ENCODE measurements at places on chromosomes 6 and 20. TPM values are rescaled to one million over a fixed set of nuclear protein-coding genes. Genes with fewer than 3 reads are reported as not detected.
A peak's percentile ranks its signal among the peaks of the same experiment; 100 is the strongest.

DEF6 gene
- total RNA-seq = 0.87 TPM

PKIB gene
- not detected for total RNA-seq

HCRTR2 gene
- total RNA-seq = not detected

DNA sequence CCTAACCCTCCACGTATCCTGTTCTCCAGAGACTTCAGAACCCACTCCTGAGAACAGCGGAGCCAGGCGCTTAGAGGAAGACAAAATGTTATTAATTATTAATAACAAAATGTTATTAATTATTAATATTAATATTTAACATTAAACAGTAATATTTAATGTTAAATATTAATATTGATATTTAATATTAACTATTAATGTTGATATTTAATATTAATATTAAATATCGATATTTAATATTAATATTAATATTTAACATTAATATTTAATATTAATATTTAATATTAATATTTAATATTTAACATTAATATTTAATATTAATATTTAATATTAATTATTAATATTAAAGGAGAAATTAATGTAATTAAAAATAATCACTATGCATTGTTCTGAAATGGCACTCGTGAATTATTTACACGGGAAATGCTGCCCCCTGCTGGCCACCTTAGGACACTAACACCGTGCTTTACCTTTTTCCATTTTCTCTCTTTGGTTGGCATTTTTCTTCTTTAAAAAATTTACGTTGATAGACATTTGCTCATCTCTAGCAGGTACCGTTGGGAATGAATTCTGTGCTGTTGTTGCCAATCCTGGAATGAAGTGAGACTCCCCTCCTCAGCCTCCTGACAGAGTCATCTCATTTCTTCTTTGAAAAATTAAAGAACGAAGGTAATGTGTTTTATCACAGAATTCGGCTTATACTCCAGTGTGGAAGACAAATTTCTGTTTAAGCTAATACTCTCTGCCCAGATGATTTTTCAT is 7.5 kb upstream of the GGTLC1 start:
- DNase-seq = peak; percentile 36

PGC gene
- total RNA-seq = not detected

GRCh38 chr6:46525583-46525982 is 34.3 kb upstream of the RCAN2 start:
- DNase-seq = no peak

TSBP1 gene
- not detected for total RNA-seq

DNA sequence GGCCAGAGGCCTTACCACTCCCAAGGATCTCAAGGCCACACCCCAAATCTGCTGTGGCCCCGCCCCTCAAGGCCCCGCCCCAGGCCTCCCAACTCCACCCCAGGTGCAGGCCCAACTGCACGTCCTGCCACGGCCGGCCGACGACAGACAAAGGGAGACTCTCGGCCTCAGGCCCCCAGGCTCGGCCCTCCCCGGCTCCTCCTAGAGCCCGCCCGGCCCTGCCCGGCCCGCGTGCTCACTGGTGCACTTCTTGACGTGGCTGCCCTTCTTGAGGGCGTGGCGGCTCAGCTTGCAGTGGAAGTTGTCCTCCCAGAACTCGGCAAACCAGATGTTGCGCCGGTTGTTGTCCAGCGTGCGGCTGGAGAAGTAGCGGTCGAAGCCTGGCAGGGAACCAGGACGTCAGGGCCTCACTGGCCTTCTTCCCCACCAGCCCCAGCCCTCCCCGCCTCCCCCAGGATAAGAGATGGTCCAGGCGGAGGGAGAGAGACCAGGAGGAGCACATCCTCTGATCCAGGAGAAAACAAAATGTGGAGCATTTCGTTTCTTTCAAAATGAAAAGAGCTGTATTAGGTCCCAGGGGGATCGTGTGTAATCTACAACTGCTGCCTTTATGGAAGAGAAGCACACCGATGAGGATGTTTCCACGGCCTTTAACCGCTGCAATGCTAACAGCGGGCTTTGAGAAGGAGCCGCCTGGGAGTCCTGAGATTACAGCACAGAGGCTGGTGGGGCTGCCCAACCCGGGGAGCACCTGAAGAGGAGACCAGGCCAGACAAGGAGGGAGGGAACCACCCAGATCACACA is 89.4 kb downstream of the GRM4 start:
- peak; percentile 79 for DNase-seq

MAFB gene
- 13.9 TPM for total RNA-seq

- DNase-seq = peak; percentile 6
These were observed 17.6 kb downstream of the NTSR1 start for GRCh38 chr20:62726276-62726675.

GRCh38 chr6:39902136-39902535 is 32.1 kb downstream of the MOCS1 start:
- no peak for DNase-seq

GRCh38 chr6:32195902-32196681 is 3.6 kb upstream of the GPSM3 start:
- peak; percentile 97 for DNase-seq

GRCh38 chr20:57435498-57436222 is 44.5 kb downstream of the RBM38 start:
- DNase-seq = peak; percentile 69

- DNase-seq = no peak
These were observed 60.6 kb downstream of the GPX5 start for GRCh38 chr6:28586324-28586723.

GRCh38 chr6:139443231-139444112 is 69.0 kb upstream of the CITED2 start:
- DNase-seq = no peak

- no peak for DNase-seq
These were observed 180.6 kb downstream of the EYA2 start for GRCh38 chr20:47075263-47075662.

GSTA1 gene
- total RNA-seq = not detected

GRCh38 chr6:41306187-41306854 is 19.8 kb upstream of the TREM1 start:
- DNase-seq = no peak

DNA sequence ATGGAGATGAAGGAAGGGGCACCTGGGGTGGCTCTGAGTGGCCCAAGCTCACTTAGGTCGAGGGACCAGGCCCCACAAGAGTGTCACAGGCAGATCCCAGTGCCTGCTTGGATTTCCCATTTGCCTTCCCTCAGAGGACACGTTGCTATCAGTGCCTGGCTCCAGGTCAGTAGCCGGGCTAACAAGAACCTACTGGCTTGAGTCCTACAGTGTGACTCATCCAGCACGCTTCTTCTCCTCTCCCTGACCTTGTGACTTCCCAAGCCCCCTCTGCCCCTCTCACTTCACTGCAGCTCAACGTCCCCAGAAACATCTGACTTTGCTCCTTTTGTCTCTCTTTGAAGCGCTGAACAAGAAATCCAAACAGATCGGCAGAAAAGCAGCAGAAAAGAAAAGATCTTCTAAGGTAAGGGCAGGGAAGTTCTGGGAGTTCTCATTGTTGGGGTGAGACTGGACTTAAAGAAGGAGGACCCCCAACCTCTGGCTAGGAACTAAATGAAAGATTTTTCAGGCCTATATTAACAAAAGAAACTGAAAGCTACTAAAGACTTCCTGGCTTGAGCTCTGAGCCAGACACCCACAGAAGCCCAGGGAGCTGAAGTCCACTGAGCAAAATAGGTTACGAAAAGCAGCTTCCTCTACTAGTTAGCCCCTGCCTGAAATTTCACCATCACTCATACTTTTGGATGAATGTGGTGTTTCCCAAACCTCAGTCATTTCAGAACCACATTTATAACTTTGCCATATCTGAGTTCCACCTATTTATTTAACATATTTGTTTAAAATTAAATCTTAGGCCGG is 21.5 kb downstream of the ASIP start:
- DNase-seq = peak; percentile 82

HLA-DPA1 gene
- total RNA-seq = 438 TPM

GRCh38 chr6:105628156-105628860 is 225.4 kb upstream of the PREP start:
- no peak for DNase-seq

DNA sequence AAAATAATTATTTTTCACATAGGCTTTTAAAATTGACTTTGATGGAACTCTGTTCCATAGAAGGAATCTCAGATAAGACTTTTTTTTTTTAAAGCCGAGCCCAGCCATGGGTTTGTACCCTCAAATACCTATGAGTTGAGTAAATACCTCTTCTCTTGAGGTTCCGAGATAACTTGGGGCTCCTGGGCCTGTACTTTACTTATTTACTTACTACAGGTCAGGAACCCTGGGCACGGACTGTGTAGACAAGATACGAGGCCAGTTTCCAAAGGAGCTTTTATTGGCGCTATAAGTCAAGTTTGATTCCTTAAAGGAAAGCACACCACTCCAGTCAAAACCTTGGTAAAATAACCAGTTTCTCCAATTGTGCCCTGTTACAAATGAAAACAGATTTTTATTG is 7.5 kb downstream of the AFG1L start:
- no peak for DNase-seq

DNA sequence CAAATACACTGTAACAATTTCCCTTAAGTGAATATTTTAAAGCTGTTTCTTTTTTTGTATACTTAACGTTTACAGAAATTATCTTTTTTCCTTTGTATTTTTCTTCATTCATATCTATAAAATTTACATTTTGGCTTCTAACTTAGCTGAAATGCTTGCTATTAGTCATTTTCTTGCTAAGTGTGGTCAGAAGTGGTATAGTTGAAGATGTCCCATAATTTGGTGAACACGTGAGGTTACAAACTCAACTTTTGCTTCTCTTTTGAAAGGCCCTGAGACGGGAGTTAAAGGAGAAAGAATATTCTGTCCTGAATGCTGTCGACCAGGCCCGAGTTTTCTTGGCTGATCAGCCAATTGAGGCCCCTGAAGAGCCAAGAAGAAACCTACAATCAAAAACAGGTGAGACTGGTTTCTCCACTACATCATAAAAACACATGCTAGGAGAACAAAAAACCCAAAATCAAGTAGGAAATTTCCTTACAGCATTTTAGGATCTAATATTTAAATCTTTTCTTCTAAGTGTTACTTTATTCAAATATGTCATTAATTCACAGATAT is 445.0 kb downstream of the UTRN start:
- DNase-seq = no peak

DNA sequence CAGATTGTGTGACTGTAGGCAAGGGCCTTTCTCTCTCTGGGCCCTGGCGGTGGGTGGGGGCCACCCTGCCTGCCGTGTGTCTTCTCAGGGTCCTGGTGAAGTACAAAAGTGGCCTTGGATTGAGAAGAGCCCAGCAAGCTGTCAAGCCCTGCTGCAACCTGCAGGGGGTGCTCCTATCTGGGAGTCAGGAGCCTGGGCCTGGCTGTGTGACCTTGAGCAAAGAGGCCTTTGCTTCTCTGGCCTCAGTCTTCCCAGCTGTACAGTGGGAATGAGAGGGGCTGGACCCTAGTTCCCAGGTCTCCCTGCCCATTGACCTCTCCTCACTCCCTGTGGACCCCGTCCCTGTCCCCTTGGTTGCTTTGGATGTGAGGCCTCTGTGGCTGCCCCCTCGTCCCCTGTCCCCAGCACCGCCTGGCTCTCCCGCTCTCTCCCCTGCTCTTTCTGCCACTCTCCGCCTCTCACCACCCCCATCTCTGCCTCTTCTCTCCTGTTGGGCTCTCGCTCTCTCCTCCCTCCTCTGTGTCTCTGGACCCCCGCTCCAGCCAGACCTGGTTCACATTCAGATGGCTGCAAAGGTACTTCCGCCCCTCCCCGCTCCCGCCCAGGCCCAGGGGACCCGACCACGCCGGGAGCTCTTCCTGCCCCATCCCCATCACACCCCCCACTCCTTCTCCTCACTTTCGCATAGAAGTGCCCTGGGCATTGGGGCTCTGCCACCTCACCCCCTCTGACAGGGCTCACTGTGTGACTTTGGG is 46.7 kb downstream of the SRC start:
- DNase-seq = no peak

- peak; percentile 67 for DNase-seq
These were observed 353 bp downstream of the TRAM2 start for GRCh38 chr6:52576392-52577021.

GRCh38 chr20:35199740-35200139 is 26.8 kb upstream of the MMP24 start:
- DNase-seq = no peak

ACTR5 gene
- 2.4 TPM for total RNA-seq

DNA sequence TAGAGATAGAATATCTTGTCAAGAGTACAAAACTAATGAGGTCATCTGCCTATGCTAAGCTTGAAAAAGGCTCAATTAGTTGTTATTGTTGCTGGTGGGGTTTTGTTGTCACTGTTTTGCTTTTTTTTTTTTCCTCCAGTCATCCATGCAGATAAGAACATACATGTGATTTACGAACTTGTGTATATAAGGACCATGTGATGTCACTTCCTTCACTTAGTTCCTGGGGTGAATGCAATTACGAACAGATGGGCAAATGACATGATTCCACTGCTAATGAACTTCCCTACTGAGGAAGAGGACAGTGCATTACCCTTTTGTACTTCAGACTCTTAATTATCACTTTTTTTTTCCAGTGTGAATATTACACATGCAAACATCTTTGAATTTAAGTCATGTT is 1175.3 kb upstream of the GJE1 start:
- no peak for DNase-seq

ETV7 gene
- not detected for total RNA-seq

DNA sequence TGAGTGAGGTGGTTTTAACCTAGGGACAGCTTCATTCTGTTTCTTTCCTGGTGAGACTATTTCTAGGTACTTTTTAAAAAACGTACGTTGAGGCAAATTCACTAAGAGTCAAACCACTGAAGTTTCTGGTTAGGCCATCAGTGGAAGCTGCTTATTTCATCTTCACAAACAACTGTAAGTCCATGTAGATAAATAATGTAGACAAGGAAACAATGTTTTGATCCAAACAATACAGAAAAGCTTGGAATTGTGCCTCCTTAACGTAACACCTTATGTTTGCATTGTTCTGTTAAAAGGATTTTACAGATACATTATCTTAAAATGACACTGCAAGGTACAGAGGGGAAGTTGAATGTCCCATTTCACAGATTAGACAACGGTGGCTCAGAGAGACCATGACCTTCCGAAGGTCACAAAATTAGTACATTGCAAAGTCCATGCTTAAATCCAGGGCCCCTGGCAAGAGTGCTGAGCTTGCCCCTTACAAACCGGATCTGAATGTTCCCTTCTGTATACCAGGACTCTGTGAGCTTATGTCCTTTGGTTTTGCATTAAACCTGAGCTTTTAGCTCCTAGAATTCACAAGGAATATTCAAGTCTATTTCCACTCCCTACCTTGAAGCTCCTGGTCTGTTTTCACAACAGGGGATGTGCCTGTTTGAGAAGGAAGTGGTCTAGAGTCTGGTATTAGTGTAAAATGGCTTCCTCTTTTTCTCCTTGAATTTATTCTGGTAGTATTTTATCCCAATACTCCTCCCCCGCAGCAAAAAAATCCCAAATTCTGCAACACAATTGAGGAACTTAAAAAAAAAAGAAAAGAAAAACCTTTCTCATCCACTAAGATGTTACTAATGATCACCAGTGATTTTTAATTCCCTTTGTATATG is 28.9 kb upstream of the ZNF217 start:
- DNase-seq = no peak

NRSN1 gene
- not detected for total RNA-seq

GRCh38 chr6:88662163-88662580 is 301.2 kb downstream of the RNGTT start:
- no peak for DNase-seq
